ENCODE measurements at places on chromosomes 11 and 22.

DNA sequence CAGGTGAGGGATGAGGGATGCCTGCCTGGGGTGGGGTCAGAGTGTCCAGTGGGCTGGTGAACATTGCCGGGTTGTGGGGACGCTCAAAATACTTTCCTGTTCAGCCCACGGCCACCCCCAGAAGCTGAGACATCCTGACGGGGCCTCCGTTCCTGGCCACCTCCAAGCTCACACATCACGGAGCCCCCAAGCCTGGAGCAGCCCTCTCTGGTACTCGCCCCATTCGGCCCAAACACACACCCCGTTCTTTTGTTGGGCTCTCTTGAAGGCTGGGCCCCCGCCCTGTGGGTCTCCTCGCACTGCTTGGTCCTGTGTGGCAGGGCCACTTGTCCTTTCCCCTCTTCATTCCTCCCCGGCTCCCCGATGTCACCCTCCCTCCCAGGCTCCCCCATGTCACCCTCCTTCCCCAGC is 442.6 kb downstream of the TBC1D22A start:
- DNase-seq, result no peak

- DNase-seq, result no peak
These were observed 122.8 kb downstream of the SEZ6L start for GRCh38 chr22:26291940-26292666.

DNA sequence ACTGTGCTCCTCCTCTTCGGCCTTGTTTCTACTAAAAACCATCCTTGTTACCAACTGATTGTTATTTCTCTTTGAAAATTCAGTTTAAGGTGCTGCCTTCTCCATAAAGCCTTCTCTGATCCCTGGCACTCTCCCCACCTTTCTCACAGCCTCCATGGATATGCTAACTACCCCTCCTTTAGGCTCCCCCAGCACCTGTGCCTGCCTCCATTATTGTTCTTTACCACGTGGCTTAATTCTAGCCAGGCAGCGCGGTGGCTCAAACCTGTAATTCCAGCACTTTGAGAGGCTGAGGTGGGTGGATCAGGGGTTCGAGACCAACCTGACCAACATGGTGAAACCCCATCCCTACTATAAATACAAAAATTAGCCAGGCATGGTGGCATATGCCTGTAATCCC is 96.3 kb downstream of the MRTFA start:
- DNase-seq, result no peak

DNA sequence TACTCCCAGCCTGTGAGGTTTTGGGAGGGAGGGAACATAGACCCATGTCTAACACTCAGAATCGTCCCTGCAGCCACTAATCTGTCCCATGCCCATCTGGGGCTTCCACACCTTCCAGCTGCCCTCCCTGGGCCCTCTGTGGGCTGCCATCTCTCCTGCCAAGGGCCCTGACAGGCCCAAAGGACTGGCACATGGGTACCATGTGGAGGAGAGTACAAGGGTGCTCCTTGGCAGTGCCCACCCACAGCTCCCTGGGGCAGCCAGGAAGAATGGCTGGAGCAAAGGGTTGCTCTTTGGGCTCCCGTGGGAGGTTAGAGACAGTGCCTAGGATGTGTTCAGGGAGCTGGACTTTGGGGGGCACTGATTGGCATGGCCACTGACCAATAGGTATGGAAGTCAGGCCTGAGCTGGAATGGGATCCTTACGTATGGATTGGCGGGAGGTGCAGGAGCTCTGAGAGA is 56.8 kb downstream of the CD82 start:
- no peak for DNase-seq

DNA sequence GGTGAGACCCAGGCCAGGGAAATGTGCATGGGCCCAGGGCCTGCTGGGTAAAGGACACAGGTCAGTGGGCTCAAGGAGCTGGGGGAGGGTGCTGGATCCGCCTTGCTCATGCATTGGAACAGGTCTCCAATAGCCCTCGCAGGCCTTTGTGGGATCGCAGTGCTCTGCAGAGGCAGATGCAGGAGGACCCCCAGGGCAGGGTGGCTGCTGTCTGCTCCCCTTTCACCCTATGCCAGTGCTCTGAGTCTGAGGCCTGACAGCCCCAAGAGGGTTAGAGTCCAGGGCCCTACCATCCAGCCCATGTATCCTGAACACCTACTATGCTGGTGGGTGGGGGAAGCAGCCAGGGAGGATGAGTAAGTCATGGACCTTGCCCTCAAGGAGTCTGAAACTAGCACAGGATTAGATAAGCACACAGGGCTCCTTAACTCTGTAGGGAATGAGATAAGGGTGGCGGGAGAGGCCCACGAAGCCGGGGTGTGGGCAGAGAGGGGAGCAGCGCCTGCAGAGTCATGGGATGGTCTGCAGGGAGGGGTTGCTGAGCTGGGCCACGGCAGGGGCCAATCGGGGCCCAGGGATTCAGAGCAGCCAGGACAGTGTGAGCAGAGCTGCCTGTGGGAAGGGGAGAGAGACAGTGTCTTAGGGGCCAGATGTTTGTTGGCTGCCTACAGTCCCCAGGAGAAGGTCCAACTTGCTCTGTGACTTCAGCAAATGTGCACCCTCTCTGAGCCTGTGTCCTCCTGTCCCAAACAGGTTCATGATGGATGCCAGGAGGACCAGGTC is 10.5 kb upstream of the EHD1 start:
- DNase-seq, result no peak

DNA sequence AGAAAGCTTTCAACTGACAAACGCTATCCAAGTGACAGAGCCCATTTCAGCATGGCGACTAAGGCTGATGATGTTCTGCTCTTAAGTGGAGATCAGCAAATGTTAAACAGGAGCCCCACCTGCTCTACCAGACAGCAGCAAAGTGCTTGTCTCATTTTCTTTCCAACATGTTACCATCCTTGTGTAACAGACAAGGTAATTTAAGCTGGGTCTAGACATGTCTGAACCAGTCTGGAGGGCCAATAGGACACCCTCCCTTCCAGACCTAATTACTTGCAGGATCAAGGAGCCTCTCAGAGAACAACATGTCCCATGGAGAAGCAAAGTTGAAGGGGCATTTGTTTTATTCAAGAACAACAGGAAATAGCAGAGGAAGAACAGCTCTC is 3.9 kb upstream of the LMO2 start:
- DNase-seq, result peak; percentile 32

DNA sequence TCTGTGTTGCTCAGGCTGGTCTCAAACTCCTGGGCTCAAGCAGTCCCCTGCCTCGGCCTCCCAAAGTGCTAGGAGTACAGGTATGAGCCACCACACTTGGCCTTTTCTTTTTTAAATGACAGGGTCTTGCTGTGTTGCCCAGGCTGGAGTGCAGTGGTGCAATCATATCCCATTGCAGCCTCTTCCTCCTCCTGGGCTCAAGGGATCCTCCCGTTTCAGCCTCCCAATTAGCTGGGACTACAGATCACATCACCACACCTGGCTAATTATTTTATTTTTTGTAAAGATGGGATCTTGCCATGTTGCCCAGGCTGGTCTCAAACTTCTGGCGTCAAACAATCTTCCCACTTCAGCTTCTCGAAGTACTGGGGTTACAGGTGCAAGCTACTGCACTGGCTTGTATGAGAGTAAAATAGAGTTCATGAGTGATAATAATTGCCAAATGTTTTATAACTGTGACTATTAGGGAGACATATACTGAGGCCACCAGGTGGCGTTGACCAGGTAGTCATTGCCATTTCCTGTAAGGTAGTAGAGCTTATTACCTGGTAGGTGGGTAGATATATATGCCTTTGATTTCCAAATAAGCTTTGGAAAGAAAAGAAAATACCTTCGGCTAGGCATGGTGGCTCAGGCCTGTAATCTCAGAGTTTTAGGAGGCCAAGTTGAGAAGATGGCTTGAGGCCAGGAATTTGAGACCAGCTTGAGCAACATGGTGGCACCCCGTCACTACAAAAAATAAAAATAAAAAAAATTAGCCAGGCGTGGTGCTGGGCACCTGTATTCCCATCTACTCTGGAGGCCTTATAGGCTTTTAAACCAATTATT is 5.4 kb downstream of the FDX1 start:
- DNase-seq, result no peak

GRCh38 chr11:32902089-32902665 is 9.6 kb downstream of the QSER1 start:
- DNase-seq, result no peak

DNA sequence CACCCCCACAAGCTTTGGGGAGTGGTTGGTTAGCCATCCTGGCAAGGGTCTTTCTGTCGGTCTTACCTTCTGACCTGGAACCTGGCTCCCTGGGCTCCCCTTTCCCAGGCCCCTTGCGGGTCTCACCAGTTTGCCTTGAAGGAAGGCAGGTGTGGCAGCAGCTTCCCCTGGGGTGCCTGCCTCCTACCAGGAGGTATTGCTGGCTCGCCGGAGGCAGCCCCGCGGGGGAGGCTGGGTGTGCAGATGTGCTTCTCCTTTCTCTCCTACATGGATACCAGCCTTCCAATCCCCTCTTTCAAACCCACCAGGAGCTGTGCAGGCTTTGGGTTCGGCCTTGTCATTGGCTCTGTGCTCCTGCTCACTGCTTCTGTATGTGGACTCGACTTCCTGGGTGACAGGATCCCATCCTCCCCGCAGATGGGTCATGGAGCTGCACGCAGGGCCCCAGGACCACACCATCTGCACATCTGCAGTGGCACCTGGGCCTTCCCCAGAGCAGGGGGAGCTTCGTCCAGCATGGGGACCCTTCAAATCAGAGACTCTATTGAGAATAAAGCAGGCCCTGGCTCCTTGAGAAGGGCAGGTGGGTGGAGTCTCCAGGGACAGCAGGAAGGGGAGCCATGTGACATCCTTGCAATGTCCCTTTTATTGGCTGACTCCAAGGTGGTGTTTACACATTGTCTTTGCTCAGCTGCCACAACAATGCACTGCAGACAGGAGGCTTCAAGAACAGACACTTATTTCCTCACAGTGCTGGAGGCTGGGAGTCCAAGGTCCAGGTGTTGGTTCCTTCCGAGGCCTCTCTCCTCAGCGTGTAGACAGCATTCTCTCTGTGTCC is 592.0 kb downstream of the BRD1 start:
- DNase-seq, result peak; percentile 9

GRCh38 chr22:48287031-48287430 is 1524.6 kb downstream of the TBC1D22A start:
- DNase-seq, result no peak

- no peak for DNase-seq
These were observed 9.4 kb downstream of the TMPRSS13 start for GRCh38 chr11:117919781-117920221.

GRCh38 chr22:40024201-40025061 is 29.7 kb downstream of the FAM83F start:
- no peak for DNase-seq

DNA sequence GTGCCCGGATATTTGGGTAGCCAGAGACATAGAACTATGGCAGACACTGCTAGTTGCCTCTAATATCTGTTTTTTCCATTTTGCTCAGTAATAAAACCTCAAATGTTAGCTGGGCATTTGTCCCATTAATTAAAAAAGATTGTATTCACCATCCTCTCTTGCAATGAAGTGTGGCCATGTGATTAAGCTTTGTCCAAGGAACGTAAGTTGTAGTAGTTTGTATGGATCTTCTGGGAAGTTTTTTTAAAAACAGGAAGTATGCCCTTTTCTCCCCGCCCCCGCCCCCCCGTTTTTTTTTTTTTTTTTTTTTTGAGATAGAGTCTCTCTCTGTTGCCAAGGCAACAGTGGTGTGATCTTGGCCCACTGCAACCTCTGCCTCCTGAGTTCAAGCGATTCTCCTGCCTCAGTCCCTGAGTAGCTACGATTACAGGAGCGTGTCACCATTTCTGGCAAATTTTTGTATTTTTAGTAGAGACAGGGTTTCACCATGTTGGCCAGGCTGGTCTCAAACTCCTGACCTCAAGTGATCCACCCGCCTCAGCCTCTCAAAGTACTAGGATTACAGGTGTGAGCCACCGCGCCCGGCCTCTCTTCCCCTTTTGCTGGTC is 1.7 kb upstream of the TMEM135 start:
- no peak for DNase-seq

DNA sequence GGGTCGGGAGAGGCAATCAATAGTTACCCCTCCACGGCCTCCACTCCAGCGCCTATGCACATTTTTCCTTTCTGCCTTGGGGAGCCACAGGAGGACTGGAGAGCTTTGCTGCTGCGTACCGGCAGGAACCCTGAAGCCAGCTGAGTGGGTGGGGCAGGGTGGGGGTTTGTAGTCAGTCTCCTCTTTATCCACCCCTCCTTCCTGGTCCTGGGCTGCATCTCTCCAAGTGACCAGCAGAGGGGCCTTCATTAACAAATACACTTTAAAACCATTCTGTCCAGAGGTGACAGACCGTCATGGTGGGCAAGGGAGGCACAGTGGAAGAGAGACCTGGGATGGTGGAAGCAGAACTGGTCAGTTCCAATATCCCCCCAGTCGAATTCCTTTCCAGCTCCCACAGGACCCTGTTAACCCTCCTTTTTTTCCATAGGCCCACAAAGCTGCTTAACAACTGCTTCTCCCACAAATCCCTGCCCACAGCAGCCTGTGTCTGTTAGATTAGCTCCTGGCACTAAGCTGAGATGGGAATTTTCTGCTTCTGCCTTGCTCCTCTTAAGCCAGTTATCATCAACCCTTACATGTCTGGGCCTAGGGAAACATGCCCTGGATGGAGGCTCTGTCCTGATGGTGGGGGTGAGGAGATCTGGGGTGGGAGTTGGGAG is 3.9 kb upstream of the ABCG4 start:
- DNase-seq, result no peak

DNA sequence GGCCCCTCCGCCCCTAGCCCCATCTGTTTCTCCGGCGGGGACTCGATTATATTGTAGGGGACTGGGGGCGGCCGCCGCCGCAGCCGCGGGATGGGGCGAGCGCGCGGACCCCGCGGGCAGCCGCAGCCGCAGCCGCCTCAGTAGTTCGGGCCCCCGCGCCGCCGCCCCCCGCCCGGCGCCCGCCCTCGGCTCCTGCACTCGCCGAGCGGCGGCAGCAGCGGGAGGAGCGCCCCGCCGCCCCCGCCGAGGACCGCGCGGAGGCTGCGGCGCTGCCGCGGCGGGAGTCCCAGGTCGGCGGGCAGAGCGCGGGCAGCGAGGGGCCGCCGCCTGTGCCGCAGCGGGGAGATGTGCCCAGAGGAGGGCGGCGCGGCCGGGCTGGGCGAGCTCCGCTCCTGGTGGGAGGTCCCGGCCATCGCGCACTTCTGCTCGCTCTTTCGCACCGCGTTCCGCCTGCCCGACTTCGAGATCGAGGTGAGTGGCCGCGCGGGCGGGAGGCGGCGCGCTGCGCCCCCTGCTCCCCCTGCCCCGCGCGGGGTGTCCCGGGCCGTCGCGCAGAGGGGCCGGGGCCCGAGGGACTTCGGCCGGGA is at the start of gene CECR2:
TSS of gene CECR2 (plus strand) at position 22 of the 587 bp plus-strand sequence. CDS start at position 346, 324 bp downstream.
- no peak for DNase-seq

DNA sequence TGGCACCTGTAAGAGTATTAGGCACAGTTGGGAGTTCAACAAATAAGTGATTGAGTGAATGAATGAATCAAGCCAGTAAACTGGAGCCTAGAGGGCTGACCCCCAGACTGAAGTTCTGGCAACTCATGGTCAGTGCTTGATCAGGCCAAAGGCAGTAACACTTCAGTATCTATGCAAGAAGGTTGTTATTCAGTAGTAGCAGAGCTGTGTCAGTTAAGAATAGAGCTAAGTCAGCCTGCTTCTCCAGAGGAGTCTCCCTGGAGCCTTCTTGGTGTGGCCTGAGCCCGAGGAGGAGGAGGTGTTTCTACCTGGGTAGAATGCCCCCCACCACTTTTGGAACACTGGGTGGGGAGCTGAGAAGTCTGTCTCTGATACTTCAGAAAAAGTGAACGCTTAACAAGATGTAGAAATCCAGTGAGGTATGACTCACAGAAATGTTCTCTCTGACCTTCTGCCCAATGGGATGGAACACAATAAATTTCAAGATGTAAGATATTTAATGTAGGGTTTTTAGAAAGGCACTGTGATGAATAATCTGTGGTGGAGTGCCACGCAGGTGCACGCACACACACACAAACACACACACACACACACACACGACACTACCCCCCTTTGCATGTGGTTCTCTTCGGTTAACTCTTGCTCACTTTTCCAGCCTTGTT is 219.9 kb downstream of the HIPK3 start:
- no peak for DNase-seq
